Regular cardiac myocyte (primary cell): ENCODE measurements at places on chromosomes 1 and 21. TPM values are rescaled to one million over a fixed set of nuclear protein-coding genes. Genes with fewer than 3 reads are reported as not detected.

ANGPTL3 gene
- not detected in 2 replicates for total RNA-seq

GPR25 gene
- total RNA-seq, result not detected in 2 replicates

OR2L3 gene
- not detected in 2 replicates for total RNA-seq

AIM2 gene
- not detected in 2 replicates for total RNA-seq

NBPF9 gene
- 11.7 and 12.7 TPM in 2 replicates for total RNA-seq
